Heart left ventricle (tissue), 16 donors: ENCODE measurements at places on chromosomes 3 and 15. TPM values are rescaled to one million over a fixed set of nuclear protein-coding genes. Genes with fewer than 3 reads are reported as not detected.
A peak's percentile ranks its signal among the peaks of the same experiment; 100 is the strongest.

DNA sequence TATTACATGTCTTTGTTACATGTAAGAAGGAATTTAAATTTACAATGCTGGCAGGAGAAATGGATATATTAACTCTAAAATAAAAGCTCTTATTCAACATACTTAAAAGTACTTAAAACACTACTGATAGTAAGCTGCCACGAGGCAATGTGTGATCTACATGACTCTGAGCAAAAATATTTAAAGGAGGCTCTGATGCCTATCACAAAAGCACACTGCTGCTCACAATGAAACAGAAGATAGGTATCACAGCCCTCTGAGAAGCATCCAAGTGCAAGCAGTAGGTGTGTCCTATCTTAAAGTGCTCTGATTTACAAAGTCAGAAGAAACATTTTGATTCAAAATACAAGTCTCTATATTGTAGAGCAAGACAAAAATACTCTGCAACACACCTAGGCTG, 371.2 kb upstream of the WNT5A start:
- H3K27me3 ChIP-seq: no peaks in the 10 kb centered on the region
- no peak overlapping the region for H3K27ac ChIP-seq
- H3K4me1 ChIP-seq: no peaks in the 10 kb centered on the region
- no peaks in the 10 kb centered on the region for H3K36me3 ChIP-seq
- H3K4me3 ChIP-seq: no peak overlapping the region

DNA sequence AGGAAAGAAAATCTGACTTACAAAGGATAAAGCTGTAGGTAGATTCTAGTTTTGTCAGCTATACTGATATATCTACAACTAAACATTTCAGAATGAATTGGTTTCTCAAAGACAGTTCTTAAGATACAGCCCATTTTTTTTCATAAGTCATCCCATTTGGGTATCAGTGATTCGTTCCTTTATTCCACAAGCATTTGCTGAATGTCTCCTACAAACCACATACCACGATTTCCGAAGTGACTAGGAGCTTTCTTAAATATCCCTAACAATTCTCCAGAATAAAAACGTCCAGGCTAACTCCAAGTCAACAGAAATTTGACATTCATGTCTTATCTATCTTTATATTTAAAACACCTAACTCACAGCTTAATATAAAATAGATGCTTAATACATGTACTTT, 59.8 kb downstream of the TP53BP1 start:
- no peaks in the 10 kb centered on the region for H3K4me1 ChIP-seq
- H3K36me3 ChIP-seq: peaks cover 27% of the 10 kb centered on the region
- no peak overlapping the region for H3K4me3 ChIP-seq

The AQP9 gene
- total RNA-seq: 2.8 TPM

The SERPINI2 gene
- total RNA-seq: not detected

DNA sequence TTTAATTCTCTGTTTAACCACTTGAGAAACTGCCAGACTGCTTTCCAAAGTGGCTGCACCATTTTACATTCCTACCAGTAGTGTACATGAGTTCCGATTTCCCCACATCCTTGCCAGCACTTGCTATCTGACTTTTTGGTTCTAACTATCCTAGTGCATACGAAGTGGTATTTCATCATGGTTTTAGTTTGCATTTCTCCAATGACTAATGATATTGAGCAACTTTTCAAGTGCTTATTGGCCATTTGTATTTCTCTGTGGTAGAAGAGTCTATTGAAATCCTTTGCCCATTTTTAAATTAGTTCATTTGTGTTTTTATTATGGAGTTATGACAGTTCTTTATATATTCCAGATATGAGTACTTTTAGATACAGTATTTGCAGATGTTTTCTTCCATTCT, 247.8 kb downstream of the GABRB3 start:
- H3K27me3 ChIP-seq: no peaks in the 10 kb centered on the region
- no peak overlapping the region for H3K27ac ChIP-seq
- no peaks in the 10 kb centered on the region for H3K36me3 ChIP-seq
- DNase-seq: no peak
- H3K4me3 ChIP-seq: no peak overlapping the region

GRCh38 chr3:180018543-180018942, 18.2 kb downstream of the PEX5L start:
- no peaks in the 10 kb centered on the region for H3K36me3 ChIP-seq
- DNase-seq: no peak
- no peak overlapping the region for H3K27ac ChIP-seq
- no peak overlapping the region for H3K4me3 ChIP-seq
- no peaks in the 10 kb centered on the region for H3K27me3 ChIP-seq

DNA sequence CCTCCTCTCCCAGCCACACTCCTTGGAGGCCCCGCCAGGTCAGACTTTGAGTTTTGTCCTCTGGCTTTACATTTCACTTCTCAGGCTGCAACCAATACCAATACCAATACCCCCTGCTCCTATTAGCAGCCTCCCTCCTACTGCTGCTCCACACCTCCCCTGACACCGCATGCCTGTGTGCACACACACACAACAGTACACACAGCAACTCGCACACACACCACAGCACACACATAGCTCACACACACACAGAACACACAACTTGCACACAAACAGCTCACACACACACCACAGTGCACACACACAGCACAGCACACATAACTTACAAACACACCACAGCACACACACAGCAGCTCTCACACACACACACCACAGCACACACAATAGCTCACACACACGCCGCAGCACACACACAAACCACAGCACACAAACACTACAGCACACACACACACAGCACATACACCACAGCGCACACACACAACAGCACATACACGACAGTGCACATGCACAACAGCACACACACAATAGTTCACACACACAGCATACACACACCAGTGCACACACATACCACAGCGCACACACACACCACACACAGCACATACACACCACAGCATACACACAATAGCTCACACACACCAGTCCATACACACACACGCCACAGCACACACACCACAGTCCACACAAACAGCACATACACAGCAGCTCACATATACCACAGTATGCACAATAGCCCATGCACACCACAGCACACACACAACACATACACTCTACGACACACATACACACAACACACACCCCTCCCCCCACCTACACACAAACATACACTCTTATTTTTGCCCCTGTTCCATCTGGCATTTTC, 204.7 kb downstream of the UACA start:
- H3K27ac ChIP-seq: no peak overlapping the region
- no peaks in the 10 kb centered on the region for H3K36me3 ChIP-seq
- no peak for DNase-seq
- no peak overlapping the region for H3K4me3 ChIP-seq
- H3K27me3 ChIP-seq: no peaks in the 10 kb centered on the region

DNA sequence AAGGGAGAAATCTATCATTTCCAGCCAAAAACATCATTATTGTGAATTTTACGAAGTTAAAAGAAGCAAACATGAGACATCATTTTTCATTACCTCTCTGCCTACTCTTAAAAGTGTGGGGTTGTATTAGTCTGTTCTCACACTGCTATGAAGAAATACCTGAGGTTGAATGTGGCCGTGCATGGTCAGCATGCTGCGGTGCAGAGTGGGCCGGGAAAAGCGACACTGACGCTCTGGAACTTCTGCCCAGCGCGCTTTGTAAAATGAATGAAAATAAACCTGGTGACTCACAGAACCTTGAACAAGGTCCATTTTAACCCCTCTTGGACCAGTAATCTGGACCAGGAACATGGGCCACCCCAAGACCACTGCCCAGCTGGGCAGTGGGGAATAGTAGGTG, 31.0 kb upstream of the DNAJC13 start:
- H3K27me3 ChIP-seq: no peaks in the 10 kb centered on the region
- H3K4me3 ChIP-seq: no peak overlapping the region
- H3K36me3 ChIP-seq: no peaks in the 10 kb centered on the region
- H3K27ac ChIP-seq: no peak overlapping the region

DNA sequence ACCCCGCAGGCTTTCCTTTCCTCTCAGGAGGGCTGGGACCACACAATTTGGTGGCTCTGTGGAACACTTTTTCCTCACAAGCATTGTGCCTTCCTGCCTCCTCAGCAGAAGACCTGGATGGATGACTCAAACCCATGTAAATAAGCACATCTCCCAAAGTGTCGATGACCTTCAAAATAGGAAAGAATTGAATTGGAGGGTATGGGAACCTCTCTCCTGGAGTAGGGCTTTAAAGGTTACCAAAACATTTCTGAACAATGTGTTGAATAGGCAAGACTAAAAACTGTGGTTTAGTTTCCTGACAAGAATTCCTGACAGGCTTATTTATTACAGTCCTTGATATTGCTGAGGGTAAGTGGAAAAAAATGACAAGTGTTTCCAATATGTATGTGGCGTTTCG, 118.2 kb downstream of the ALDH1A2 start:
- no peaks in the 10 kb centered on the region for H3K36me3 ChIP-seq
- no peaks in the 10 kb centered on the region for H3K4me1 ChIP-seq
- peak overlapping the region; percentile 26 for H3K27ac ChIP-seq
- DNase-seq: no peak
- H3K4me3 ChIP-seq: no peak overlapping the region
- H3K27me3 ChIP-seq: no peaks in the 10 kb centered on the region

- H3K27me3 ChIP-seq: no peaks in the 10 kb centered on the region
- DNase-seq: no peak
- H3K27ac ChIP-seq: no peak overlapping the region
- no peaks in the 10 kb centered on the region for H3K36me3 ChIP-seq
- no peak overlapping the region for H3K4me3 ChIP-seq
These were observed 13.8 kb upstream of the ZNF662 start for GRCh38 chr3:42892169-42892568.

The CCR4 gene
- total RNA-seq: not detected

DNA sequence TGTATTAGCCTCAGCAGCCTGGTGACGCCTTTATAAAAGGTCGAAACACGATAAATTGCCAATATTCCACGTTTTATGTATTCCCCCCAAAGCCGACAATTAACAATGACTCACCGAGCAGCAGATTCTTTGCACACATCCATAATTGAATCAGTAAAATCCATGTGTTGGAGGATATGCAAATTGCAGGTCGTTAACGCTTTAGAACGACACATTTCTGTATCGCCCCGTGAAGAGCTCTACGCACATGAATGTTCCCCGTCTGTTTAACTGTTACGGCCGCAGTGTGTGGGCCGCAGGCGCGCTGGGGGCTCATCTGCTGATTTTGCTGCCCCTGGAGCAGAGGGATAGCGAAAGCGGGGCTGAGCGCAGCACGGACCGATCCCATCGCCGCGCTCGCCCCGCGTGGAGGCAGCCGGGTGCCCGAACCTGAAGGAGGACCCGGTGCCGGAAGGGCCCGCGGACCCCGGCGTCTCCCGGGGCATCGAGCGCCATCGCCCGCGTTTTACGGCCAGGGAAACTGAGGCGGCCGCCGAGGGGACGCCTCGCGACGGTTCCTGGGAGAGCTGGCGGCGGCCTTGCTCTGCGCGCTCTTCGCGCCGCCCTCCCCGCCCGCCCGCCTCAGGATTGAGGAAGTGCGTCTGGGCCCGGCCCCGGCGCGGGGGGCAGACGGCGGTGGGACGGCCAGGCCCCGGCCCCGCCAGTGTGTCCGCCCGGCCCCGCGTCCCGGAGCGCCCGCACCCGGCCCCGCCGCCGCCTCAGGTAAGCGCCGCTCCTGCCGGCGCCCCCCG, at the start of gene LRRK1:
LRRK1 (plus strand) TSS at position 668 of the 791 bp plus-strand sequence. CDS start 5,276 bp downstream, outside the sequence.
- peak within 1 kb of the TSS; percentile 54 for H3K4me3 ChIP-seq
- peak within 1 kb of the TSS; percentile 54 for H3K27ac ChIP-seq
- H3K27me3 ChIP-seq: peaks cover 12% of the 10 kb centered on the region
- H3K36me3 ChIP-seq: peaks cover 1% of the 10 kb centered on the region
- H3K4me1 ChIP-seq: peaks cover 7% of the 10 kb centered on the region

- H3K27ac ChIP-seq: no peak overlapping the region
- peaks cover 14% of the 10 kb centered on the region for H3K4me1 ChIP-seq
- H3K27me3 ChIP-seq: no peaks in the 10 kb centered on the region
- no peak overlapping the region for H3K4me3 ChIP-seq
- H3K36me3 ChIP-seq: no peaks in the 10 kb centered on the region
These were observed 182.8 kb upstream of the NR2E3 start for GRCh38 chr15:71627604-71628003.

DNA sequence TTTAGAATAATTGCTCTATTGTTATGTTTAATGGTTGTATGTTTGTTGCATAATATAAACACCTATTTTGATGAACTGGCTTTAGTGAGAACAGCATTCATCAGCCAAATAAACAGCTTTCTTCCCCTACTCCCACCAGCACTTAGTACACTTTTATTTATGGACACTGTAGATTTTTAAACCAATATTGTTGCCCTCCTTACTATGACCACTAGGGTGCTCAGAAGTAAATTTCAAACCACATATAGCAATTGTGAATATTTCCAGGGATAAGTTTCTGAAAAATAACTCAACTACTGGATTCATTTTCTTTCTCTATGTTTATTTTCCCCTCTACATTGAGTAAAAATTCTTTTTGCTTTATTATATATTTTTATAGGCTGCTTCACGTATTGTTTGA, 84.7 kb upstream of the PTX3 start:
- H3K36me3 ChIP-seq: no peaks in the 10 kb centered on the region
- DNase-seq: no peak
- H3K27ac ChIP-seq: no peak overlapping the region
- no peaks in the 10 kb centered on the region for H3K4me1 ChIP-seq
- no peak overlapping the region for H3K4me3 ChIP-seq
- H3K27me3 ChIP-seq: no peaks in the 10 kb centered on the region

The TBL1XR1 gene
- total RNA-seq: 92.8 TPM

The TRAT1 gene
- 0.57 TPM for total RNA-seq

The DNAH12 gene
- not detected for total RNA-seq

GRCh38 chr3:49500732-49501609, 30.9 kb downstream of the DAG1 start:
- peak; percentile 62 for DNase-seq
- H3K4me3 ChIP-seq: no peak overlapping the region
- H3K4me1 ChIP-seq: peaks cover 14% of the 10 kb centered on the region
- no peaks in the 10 kb centered on the region for H3K27me3 ChIP-seq

DNA sequence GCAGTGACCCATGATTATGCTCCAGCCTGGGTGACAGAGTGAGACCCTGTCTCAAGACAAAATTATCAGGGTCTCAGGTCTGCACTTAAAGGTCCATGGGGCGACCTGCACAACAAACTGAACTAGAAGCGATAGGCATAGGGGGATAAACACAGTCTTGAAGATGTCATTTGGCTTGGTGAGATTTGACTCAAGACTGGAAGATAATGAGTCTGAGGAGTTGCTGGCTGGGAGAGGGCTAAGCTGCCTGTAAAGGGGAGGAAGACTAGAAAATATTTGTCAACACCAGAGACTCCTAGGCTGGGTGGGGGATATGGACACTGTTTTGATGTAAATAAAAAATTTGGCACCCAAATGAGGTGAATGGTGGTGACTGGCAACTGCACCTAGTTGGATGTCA, 19.8 kb downstream of the GHRL start:
- H3K27ac ChIP-seq: no peak overlapping the region
- H3K4me3 ChIP-seq: no peak overlapping the region
- DNase-seq: no peak

The SEMA3G gene
- total RNA-seq: 15.6 TPM
